ENCODE measurements at places on chromosomes 2 and 18. TPM values are rescaled to one million over a fixed set of nuclear protein-coding genes. Genes with fewer than 3 reads are reported as not detected.

RIT2 gene
- not detected for total RNA-seq

XDH gene
- 0.51 TPM for total RNA-seq

DHRS9 gene
- total RNA-seq, result not detected

ASB18 gene
- not detected for total RNA-seq

DTYMK gene
- total RNA-seq, result 32.2 TPM

TMEM169 gene
- 7.0 TPM for total RNA-seq

SP140L gene
- total RNA-seq, result 3.4 TPM

CHST9 gene
- 2.0 TPM for total RNA-seq

OTX1 gene
- 0.16 TPM for total RNA-seq

NRP2 gene
- 92.4 TPM for total RNA-seq

CROCC2 gene
- total RNA-seq, result not detected

GALNT5 gene
- 2.4 TPM for total RNA-seq

ZNF804A gene
- total RNA-seq, result 0.16 TPM

FAM161A gene
- 0.63 TPM for total RNA-seq

LRPPRC gene
- 38.7 TPM for total RNA-seq

ABCB11 gene
- total RNA-seq, result not detected

ETAA1 gene
- total RNA-seq, result 7.0 TPM

CYP20A1 gene
- 12.2 TPM for total RNA-seq

RTP5 gene
- not detected for total RNA-seq

GREB1L gene
- 4.1 TPM for total RNA-seq

UGT1A9 gene
- total RNA-seq, result 0.16 TPM

MEP1B gene
- not detected for total RNA-seq
